Stimulated activated CD8-positive, alpha-beta memory T cell treated with anti-CD3 and anti-CD28 coated beads, Interleukin-7, amount 100 ng/mL, for 1 hour (primary cell): ENCODE measurements at places on chromosomes 6 and 20.

GRCh38 chr6:35796236-35796635, 887 bp downstream of the CLPS start:
- no peak for DNase-seq

GRCh38 chr20:52859156-52859876, 112.8 kb upstream of the TSHZ2 start:
- no peak for DNase-seq

- no peak for DNase-seq
Measured at GRCh38 chr20:10665791-10666190, 8.0 kb downstream of the JAG1 start.

- no peak for DNase-seq
Measured at GRCh38 chr6:165968408-165968807, 199.2 kb downstream of the TBXT start.

GRCh38 chr6:163943607-163944385, 529.3 kb downstream of the QKI start:
- DNase-seq: no peak

- no peak for DNase-seq
Measured at GRCh38 chr6:14305624-14306023, 188.1 kb downstream of the CD83 start.

DNA sequence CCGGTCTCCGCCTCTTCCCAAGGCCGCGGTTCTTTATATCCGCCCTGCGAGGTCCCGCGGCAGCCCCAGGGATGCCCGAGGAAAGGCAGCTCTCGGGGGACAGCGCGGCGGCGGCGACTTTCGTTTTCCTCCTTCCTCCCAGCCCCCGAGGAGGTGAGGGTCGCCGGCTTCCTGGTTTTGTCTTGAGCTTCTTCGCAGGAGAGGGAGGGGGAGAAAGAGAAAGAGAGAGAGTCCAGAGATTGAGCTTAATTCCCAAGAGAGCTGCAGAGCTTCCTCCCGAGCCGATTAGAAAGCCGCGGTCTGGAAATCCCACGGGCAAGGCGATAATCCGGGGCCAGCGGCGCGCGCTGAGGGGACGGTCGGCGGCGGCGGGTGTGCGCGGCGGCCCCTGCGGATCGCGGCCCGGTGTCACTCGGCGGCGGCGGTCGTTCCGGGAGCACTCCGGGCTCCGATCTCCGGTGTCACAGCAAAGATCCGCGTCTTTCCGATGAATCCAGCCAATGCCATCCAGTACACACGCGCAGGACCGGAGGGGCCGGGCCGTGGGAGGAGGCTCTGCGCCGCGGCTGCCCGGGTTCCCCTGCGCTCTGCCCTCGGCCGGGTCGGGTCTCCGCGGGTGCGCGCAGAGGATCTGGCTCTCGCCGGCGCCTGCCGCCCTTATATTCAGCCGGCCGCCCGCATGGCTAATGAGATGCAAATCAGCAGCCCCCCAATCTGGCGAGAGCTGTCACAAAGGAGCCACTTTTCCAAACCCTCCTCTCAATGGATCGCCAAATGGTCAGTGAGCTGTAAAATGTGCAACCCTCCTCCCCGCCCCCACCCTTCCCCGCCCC, at the start of gene DLL1:
Gene DLL1, minus strand, starts transcription at position 783 of the 833 bp plus-strand sequence. CDS start 939 bp downstream, outside the sequence.
- DNase-seq: no peak

DNA sequence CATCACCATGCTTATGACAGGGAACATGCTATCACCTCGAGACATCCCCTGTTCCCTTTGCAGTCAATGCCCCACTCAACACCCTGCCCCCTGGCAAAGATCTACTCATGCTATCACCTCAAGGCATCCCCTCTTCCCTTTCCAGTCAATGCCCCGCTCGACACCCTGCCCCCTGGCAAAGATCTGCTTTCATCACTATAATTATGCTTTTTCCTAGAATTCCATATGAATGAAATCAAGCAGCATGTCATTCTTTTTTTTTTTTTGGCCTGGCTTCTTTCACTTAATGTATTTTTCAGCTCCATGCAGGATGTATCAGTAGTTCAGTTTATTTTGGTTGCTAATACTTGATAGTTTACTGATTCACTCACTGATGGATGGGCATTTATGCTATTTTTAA, 554.9 kb downstream of the CDH26 start:
- DNase-seq: no peak

DNA sequence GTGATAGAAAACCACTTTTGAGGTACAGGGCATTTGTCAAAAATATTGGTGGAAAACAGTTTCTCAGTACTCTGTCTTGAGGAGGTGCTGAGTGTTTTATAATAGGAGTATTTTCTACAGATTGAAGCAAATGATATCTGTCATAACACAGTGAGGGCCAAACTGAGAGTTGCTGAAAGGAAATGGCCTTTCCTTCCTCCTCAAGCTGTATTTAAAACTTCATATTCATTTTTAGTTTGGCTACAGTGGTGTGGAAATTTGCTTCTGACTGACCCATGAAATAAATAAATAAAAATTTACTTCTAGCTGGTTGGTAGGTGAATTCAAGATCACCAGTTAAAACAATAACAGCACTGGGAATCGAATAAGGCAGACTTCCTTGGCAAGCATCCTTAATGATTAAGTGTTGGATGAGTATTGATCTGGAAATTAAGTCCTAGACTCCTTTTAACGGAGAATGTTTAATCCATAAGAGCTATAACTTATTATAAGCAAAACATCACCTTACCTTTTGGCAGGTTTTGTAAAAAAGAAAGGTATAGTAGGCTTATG, 828.6 kb upstream of the CITED2 start:
- no peak for DNase-seq

DNA sequence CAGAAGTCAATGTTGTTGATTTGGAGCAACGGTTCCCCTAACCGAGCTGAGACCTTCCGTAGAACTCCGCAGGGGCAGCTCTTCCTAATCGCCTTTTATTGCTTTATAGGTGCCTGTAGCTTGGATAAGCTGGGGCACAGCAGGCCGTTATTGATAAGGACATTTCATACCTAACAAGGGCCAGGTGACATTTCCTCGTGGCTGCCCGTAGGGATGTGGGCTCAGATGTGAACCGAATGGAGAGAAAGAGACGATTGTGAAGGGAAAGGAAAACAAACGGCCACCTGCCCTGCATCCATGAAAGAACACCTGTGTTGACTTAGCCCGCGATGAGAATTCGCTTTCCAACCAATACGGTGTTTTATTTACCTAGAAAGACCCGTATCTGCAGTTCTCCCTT, 53.3 kb upstream of the DACT2 start:
- DNase-seq: no peak

DNA sequence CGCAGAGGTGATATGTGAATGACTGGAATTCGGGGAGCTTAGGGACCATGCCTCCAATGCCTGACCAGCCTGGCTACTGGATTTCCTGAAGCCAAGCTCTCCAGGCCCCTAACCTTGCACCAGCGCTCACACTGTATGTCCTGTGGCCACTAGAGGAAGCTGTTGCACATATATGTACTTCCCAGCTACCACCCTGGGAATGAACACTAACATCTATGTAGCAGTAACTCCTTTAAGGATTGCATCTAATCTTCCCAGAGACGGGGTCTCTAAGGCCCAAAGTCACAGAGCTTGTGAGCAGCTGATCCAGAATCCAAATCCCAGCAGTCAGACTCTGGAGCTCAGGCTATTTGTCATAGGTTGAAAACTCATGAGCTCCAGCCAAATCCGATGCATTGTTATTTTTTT, 20.4 kb upstream of the BPIFB1 start:
- no peak for DNase-seq

- no peak for DNase-seq
Measured at GRCh38 chr6:49835140-49835539, 31.2 kb downstream of the CRISP1 start.

DNA sequence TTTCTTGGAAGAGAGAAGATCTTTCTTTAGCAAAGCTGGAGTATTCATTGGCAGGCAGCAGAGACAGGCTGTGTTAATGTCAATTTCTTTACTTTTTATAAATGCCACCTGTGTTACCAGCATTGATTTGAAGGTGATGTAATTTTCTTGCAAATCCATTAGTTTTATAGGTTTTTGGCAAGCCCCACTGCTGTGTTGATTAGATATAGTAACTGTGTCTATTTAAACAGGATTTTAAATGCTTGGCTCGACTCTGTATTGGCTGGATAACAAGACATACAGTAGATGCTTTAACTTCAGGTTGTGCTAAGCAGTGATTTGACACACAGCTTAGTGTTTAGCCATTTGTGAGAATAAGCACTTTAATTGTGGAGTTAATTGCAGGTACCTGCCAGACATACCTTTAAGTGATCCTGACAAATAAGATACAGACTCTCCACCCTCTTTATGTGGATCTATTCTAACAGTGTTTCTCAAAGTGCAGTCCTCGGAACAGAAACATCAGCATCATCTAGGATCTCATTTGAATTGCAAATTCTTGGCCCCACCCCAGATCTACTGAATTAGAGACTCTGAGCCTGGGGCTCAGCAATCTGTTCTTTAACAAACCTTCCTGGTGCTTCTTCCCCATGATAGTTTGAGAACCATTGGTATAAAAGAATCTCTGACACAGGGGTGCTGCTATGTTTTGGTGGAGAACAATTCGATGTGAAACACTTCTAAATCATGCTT, 397.5 kb downstream of the HDGFL1 start:
- no peak for DNase-seq

DNA sequence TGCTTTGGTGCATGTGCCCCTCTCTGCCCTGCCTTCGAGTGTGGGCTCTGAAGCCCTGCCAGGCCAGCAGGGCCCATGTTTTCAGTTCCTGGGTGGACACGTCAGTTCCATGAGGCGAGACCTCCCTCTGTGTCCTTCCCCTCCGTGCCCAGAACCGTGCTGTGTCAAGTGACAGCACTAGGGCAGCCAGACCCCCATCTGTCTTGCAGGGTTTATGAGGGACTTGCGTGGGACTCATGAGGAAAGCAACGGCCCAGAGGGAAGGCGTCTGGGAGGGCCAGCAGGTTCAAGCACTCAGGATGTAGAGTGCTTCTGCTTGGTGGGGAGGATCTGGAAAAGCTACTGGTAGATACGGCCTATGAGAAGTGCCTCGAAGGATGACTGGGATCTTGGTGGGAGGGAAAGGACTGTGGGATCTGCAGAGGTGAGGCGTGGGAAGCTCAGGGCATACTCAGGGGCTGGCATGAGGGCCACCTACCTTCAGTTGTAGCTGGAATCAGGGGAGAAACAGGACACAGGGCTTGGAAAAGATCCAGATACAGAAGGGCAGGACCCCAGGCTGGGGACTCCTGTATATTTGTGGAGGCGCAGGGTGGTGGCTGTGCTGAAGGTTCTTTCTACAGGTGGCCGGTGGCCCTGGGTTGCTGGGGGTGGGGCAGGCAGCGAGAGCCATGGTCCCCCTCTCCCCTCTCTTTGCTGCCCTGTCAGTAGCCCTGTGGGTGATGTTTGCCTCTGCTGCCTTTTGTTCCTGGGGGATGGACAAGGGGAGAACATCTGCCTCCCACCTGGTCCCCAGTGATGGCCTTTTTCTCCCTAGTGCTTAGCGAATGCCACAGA, 5.5 kb downstream of the NPEPL1 start:
- DNase-seq: no peak

DNA sequence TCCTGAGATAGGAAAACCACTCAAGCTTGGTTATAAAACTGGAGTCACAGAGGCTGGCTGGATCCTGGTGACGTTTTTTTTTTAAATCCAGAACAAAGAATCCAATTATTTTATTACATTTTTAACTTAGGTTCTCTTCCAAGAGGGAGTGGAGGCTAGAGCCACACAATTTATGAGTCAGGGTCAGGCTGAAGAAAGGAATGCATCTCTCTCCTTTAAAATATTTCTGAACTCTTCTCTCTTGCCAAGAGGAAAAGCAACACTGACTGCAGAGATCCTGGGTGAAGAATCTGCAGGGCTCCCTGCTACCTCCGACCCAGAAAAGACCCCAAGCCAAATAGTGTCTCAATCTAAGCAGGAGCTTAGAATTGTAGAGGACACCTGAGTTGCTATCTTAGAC, 88.5 kb upstream of the SSTR4 start:
- no peak for DNase-seq

DNA sequence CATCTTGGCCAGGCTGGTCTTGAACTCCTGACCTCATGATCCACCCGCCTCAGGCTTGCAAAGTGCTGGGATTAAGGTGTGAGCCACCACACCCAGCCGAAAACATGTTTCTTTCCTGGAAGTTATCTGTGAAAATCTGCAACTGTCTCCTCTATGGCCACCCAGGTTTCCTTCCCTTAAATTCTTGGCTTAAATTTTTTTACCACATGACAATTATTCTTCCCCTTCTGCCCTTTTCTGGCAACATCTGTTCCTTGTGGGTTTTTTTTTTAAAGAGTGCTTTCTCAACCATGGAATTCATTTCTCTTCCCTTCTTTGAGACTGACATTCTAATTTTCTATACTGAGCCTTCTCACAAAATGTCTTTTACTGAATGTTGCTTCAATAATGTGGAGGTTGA, 59.6 kb downstream of the DOK5 start:
- no peak for DNase-seq

DNA sequence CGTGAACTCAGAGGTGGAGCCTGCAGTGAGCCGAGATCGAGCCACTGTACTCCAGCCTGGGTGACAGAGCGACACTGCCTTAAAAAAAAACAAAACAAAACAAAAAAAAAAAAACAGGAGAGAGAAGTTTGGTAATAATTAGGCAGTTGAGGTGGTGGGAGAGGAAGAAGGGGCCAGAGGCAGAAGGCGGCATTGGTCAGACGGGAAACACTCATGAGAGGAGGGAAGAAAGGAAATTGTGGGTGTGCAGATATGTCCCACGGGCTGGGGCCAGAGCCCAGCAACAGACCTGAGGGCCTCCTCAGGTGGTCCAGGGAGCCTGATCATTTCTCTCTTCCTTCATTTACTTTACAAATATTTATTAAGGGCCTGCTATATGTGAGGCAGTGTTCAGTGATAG, 20.0 kb downstream of the SULF2 start:
- no peak for DNase-seq

GRCh38 chr6:114824409-114824808, 481.6 kb upstream of the HS3ST5 start:
- DNase-seq: no peak

DNA sequence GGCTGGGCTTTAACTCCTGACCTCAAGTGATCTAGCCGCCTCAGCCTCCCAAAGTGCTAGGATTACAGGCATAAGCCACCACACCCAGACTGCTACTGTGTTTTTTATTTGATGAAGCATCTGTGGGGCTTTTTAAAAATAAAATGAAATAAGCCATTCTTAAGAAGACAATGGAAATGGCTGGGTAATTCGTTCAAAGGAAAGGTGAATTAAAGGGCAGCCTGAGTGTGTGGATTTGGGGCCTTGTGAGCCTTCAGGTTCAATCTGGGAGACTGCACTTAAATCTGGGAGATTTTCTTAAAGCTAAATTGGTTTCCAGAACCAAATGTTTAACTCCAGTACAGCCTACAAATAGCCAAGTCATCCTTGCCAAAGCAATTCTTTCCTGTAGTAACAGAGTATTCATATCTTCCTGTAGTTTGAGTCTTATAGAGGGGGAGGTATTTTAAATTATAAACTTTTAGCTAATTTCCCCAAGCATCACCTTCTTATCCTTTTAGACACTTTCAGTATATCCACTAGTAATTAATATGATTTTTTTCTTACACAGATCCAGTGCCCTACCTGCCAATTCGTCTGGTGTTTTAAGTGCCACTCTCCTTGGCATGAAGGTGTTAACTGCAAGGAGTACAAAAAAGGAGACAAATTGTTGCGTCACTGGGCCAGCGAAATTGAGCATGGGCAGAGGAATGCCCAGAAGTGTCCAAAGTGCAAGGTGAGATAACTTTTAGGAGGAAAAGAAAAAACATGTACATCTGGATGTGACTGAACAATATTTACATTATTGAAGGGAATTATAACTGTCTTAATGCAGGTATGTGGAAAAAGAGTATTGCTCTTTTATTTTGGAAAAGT, 95.4 kb downstream of the RNF217 start:
- no peak for DNase-seq
